ENCODE measurements at places on chromosomes 1 and 21. TPM values are rescaled to one million over a fixed set of nuclear protein-coding genes. Genes with fewer than 3 reads are reported as not detected.

DNA sequence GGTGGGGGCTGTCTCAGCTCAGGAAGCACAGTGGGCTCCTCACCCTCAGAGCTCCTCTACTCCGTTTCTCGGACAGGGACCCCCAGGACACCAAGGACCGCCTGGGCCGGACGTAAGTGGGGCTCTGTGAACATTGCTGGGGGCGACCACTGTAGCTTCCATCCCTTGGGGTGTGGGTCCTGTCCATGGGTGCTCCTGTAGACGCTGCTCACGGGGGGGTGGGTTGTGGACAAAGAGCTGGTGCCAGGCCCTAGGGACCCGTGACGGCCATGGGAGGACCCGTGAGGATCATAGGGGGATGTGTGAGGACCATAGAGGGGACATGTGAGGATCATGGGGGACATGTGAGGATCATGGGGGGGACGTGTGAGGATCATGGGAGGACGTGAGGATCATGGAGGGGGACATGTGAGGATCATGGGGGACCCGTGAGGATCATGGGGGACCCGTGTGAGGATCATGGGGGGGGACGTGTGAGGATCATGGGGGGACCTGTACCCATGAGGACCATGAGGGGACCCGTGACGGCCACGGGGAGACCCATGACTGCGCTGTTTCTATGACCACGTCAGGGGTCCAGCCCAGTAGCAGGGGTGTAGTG lies 18.1 kb downstream of the COL6A1 start:
- no peak for DNase-seq

Gene SPRR3
- total RNA-seq = 26.7 TPM

DNA sequence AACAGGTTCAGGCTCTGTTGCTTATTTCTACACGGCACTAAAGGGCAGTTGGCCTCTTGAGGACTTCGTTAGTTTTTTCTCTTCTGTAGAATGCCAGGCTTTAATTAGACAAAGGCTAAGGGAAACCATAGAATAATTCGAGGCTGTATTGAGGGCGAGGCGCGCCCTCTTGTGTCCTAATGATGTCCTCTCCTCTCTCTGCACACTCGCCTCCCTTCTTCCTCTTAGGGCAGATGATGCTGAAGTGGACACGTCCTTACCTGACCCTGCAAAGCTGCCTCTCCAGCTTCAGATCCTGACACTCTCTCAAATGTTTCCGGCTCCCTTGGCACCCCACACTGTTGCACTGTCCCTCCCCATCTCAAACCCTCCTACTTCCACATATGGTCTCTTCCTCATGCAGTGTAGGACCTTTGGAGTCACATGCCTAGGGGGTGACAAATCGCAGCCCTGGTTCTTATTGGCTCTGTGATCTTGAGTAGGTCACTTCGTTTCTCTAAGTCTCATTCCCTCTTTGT lies 1.9 kb upstream of the ZSCAN20 start:
- DNase-seq = peak; percentile 69

- DNase-seq = no peak
Observed at GRCh38 chr1:82318265-82318664, 517.5 kb downstream of the ADGRL2 start.

Gene SLC1A7
- not detected for total RNA-seq

Gene AJAP1
- total RNA-seq = not detected
